ENCODE measurements at places on chromosomes 5 and 9.

DNA sequence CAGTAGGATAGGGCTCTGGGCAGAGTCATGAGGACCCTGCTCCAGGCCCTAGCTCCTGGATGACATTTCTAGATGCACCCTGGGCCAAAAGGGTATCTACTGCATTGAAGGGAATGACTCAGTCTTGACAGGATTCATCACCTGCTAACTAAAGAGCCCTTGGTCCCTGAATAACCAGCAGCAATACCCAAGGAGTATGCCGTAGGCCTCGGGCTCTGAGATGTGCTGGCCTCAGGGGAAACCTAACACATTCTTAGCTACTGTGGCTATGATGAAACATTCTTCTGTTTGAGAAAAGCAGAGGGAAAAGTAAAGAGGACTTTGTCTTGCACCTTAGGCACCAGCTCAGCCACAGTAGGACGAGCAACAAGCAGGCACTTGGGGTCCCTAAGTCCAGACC is 89.5 kb upstream of the SLC1A1 start:
- DNase-seq: no peak

- no peak for DNase-seq
These were observed 56.9 kb upstream of the MTMR12 start for GRCh38 chr5:32369542-32370155.

GRCh38 chr5:13212886-13213285 is 731.6 kb downstream of the DNAH5 start:
- no peak for DNase-seq

DNA sequence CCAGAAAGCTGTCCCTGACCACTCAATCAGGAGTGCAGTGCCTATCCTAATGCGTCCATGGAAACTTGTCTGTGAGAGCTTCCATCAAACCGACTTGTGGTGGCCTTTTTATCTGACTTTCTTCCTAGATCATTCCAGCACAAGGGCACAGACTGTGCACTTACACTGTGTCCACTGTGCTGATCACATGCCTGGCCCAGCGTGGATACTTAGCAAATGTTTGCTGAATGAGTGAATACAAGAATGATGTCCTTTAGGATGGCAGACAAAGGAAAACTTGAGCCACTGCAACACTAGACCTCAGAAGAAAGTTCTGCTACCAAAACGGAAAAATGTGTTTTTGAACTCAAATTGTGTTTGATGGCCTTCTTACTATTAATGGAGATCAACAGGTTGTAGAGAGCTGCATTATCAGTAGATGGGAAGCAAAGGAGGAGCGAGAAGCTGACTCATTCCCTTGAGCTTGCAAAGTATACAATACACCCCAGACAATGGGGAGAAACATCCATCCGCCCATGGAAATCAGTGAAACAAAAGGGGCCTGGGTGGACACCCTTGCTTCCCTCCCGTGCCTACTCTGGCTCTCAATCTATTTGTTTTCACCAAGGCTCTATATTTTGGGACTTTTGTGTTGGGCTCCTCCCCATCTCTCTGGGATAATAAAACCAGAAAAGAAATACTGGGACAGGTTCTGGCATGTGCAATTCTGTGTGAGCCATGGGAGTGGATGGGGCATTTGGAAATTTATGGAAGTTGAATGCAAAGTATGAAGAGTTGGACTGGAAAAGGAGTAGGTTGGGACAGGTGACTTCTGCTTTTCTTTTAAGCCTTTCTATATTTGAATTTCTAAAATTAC is 76.2 kb upstream of the ZFAND5 start:
- DNase-seq: no peak

DNA sequence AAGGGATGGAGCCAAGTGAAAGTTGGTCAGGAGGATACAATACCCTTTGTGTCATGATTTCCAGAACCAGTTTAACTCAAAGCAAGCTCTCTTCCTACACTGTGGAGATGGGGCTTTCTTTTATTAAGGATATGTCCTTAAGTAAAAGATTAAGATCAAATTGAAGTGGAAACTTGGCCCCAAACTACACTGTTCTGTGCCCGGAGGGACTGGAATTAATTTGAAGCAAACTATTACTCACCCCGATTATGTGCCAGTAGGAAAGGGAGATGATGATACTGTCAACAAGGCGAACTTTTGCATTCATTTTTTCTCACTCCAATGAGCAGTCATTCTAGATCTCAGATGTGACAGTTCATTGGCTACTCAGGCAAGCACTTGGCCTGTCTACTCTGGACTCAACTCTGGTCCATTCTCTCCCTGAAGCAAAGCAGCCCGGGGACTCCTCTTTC is 186.7 kb downstream of the NTRK2 start:
- peak; percentile 14 for DNase-seq

DNA sequence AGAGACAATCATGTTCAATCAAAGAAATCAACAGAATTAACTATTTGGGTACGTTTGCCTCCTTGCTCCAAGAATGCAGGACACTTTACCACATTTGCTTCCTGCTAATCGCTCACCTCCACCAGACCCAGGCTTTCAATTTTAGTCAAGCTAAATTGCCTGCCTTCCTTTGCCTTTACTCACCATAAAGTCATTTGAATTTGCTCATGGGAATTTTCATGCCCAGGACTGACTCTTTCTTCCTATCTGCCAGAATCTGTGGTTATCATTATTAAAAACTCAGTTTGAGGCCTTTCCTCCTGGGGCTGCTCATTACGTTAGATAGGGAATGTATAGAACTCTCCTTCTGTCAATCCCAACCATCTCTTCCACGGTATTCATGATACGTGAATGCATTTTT is 1935.3 kb upstream of the WWC1 start:
- DNase-seq: no peak

GRCh38 chr5:102789469-102789868 is 34.4 kb downstream of the PAM start:
- no peak for DNase-seq

GRCh38 chr5:111453747-111454146 is 58.6 kb downstream of the STARD4 start:
- no peak for DNase-seq
